Naive thymus-derived CD8-positive, alpha-beta T cell (primary cell): ENCODE measurements at places on chromosomes 4 and X.

DNA sequence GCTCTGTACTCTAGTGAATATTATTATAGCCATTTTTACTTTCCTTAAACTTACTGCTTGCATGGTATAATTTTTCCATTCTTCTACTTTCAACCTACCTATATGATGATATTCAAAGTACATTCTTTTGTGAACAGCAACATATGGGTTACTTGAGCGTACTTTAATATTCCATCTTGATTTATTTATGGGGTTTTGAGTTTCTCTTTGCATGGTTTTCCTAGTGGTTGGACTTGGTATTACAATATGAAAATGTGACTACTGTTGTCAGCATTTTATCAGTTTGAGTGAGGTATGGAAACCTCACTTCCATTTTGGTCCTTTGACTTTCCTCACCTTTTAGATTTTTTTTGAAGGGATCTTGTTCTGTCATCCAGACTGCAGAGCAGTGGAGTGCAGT lies 35.9 kb downstream of the ADGRG4 start:
- DNase-seq, result no peak

DNA sequence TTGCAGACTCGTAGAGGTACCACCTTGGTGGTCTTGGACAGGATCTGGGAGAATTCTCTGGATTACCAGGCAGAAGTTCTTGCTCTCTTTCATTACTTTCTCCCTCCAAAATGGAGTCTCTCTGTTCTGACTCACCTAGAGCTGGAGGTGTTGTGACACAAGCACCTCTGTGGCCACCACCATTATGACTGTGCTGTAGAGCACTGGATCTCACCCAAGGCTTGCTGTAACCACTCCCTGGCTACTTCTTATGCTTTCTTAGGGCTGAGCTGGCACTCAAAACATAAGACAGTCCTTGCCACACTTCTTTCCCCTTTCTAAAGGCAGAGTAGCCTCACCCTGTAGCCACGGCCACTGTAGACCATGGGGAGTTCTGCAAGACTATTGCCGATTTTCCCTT lies 296.6 kb upstream of the DIPK2B start:
- DNase-seq, result no peak

DNA sequence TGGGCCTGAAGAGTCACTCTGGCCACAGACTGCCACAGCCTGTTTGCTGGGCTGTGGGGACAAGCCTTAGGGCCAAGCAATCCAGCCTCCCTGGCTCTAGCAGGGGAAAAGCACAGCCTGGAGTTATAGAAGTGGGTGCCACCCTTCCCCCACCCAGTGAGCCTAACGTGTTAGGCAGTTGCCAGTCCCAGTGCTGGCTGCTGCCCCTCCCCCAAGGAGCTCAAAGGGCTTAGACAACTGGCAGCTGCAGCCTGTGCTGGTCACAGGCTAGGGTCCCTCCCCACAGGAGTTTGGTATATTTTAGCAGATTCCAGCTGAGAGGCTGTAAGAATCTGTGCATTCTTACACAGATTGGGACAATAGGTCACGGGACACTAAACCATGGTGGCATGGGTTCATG lies 370.3 kb upstream of the FGF16 start:
- no peak for DNase-seq

- DNase-seq, result no peak
Measured at GRCh38 chrX:13645464-13646153, 7.3 kb upstream of the TCEANC start.

GRCh38 chr4:54525602-54526001 lies 132.2 kb upstream of the KIT start:
- DNase-seq, result no peak

DNA sequence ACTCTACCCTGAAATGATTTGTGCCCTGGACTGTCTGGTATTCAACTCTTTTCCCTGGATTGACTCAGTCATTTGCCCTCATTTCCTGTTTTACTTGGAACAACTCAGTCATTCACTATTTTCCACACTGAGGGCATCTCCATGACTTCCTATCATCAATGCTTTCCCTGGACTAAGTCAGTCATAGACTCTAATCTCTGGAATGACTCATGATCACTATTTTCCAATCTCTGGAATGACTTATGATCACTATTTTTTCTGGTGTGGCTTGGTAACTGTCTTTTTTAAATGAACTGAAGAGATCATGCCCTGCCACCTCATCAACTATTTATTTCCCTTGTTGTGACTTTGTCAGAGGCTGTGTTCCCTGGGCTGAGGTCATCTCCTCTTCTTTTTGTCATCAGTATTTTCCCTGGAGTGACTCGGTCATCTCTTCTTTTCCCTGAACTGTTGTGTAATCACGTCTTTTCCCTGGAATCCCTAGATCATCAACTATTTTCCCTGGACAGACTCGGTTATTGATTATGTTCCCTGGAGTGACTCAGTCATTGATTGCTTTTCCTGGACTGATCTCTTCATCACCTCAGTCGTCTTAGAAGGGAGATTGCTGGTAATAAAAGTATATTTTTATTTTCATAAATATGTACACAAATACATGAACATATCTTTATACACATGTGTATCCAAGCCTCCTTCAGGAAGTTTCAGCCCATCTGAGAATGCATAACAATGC lies 327.1 kb upstream of the VCX start:
- no peak for DNase-seq

DNA sequence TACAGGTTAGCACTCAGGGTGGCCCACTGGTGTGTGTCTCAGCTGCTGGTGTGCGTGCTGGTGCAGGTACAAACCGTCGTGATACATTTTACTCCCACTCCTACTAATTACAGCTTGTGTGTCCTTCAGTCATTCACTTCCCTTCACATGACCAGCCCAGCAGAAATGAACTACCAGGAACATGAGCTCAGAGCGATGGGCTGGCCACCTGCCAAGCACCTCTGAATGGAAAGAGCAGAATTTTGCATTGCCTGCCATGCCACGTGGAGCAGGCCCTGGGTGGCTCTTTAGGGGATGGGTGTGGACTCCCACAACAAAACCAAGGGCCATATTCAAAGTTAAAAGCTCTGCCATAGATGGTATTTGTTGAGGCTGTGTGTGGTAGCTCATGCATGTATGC lies 58.9 kb upstream of the PGM2 start:
- DNase-seq, result no peak

- DNase-seq, result no peak
Measured at GRCh38 chr4:97238956-97239666, 904.2 kb downstream of the STPG2 start.

- DNase-seq, result no peak
Measured at GRCh38 chrX:72349190-72349589, 43.5 kb upstream of the CITED1 start.
